ENCODE measurements at places on chromosomes 5 and 9.

DNA sequence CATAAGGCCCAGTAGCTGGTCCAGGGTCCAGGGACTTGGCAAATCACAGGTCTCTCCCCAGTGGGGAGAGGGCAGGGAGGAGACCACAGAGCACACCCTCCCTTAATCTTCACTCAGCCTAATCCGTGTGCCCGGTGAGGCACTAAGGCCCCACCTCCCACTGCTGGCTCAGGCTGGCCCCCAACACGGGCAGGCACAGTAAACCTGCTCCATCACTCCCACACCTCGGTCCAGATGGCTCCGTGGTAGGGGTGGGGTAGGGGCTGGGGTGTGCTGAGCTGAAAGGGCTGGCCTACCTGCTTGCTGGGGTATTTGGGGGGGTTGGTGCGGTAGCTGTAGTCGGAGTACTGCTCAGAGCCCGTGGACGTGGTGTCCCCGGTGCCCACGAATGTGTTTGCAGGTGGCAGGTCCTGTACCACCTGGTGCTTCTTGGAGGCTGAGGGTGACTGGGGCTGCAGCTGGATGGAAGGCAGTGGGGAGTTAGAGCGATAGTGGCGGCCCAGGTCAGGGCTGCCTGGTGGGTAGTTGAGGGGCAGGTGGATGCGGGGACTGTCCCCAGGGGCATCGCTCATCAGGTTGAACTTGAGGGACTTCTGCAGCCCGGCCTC, 15.2 kb downstream of the PCDH1 start:
- DNase-seq, result no peak

DNA sequence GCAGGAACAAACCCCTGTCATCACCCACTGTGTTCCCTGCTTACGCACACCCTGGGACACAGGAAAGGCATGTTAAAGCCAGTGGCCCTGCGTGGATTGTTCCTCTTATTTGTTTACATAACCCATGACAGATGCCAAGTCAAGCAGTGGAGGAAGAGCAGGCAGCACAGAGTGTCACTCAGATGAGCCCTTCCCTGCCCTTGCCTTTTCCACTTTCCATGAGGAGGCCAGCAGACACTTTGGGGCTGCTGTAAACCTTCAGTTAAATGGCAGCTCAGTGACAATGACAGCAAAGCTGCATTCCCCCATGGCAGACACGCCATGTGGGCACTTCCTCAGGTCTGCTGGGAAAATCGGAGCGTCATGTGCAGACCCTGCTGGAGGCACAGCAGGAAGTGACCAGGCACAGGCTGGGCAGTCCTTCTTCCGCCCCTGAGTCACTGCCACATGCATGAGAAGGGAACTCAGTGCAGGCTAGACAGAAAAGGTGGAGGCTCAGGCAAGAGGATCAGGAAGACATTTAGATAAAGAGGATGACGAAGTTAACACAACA, 216.8 kb upstream of the PIK3R1 start:
- DNase-seq, result no peak

GRCh38 chr5:55900068-55900467, 48.9 kb downstream of the IL31RA start:
- no peak for DNase-seq

DNA sequence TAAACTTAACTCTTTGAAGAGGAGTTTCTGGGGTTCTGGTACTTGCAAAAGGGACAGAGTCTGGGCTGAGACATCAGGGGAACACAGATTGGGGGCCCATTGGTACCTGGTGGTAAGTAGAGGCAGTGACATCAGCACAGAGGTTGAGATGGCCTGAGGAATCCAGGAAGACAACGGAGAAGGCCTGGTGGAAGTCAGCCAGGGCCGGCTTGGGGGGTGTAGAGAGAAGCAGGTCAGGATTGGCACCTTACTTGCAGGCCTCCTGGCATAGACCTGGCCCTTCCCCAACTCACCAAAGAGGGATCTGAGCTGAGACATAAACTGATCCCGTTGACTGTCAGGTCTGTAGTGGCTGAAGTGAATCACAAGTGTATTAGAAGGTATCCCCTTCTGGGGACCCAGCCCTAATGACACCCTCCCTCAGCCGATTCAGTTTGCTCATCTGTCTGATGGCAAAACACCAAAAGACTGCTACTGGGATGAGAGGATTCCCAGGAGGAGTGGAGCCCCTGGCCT, 5.5 kb downstream of the NOL6 start:
- DNase-seq, result no peak

GRCh38 chr9:125990793-125991220, 243.6 kb downstream of the PBX3 start:
- no peak for DNase-seq

- DNase-seq, result no peak
Measured at GRCh38 chr5:36691696-36692371, 85.4 kb downstream of the SLC1A3 start.

GRCh38 chr9:78074385-78075291, 43.0 kb upstream of the GNAQ start:
- no peak for DNase-seq

DNA sequence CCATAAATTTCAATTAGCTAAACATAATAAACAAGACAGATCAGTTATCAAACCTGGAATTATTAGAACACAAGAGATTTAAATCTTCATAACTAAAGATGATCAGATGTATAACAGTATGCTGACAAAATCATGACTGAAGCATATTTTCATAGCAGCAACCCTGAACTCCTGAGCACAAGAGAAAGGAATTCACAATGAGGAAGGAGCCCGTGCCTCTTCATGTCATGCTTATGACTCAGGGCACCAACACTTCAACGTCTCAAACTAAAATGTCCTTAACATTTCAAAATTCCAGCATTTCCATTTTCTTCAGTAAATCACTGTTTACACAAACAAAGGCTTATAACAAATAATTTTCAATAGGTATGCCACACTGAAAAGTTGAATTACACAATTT, 6.7 kb downstream of the AP3B1 start:
- DNase-seq, result peak; percentile 72

- no peak for DNase-seq
Measured at GRCh38 chr5:139924294-139925215, 118.5 kb downstream of the NRG2 start.

DNA sequence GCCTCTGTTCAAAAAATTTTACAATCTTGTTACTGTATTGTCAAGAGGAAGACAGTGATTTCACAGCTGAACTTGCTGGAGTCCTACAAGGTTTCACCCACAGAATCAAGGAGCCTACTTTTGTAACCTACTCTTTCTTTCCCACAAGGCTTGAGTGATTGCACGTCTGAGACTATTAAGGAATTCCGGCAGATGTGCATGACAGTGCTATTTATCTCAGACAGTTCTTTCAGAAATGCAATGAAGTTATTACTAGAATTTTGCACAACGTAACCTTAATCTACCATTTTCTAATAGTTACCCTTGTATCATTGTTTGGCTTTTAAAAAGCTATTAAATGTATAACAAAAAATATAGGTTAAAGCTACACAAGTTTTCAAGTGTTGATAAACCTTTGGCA, 400.1 kb downstream of the PTPRD start:
- DNase-seq, result no peak

DNA sequence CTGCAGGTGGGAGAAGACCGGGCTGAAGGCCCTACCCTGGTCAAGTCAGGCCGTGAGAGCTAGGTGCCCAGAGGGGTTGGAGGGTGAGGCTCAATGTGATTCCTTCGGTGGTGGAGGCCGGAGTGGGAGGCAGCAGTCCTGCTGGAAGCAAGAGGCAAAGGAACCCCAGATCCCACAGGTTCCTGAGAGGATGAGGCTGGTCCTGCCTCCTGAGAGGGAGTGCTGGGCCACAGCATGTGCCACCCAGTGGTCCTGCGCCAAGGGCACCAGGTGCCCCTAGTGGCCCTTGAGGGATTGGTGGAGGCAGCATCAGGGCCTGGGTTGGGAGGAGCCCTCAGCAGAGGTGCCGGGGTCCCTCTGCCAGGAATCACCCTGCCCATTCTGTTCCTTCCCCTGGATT, 59.1 kb downstream of the BARX1 start:
- no peak for DNase-seq

DNA sequence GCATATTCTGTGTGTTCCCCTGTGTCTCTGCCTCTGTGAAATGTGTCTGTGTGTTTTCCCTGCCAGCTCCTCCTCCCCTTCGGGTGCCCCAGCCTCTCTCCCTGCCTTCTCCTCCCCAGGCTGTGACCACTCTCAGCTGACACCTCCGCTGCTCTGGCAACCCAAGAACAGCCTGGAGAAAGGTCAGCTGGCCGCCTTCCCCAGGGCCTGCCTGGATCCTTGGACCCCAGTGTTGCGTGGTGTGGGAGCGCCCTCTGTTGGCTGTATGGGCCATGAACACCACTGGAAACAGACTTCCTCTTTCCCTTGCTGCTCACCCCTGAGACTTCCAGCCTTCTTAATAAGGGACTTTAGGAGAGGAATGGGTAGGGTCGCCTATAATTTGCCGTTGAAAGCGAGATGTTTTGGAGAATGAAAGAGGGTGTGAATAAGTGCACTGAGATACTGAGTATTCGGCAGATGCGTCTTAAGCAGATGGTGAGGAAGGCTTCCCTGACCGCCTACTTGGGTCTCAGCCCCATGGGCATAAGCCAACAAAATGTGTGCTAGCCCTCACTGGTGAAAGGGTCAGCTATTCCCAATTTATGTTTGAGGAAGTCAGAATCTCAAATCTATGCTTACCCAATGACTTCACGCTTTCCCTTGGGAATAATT, 114.9 kb upstream of the TRIM32 start:
- peak; percentile 72 for DNase-seq

GRCh38 chr5:142197098-142197497, 88.5 kb downstream of the NDFIP1 start:
- no peak for DNase-seq

GRCh38 chr9:98442114-98442513, 186.7 kb upstream of the TBC1D2 start:
- DNase-seq, result no peak

DNA sequence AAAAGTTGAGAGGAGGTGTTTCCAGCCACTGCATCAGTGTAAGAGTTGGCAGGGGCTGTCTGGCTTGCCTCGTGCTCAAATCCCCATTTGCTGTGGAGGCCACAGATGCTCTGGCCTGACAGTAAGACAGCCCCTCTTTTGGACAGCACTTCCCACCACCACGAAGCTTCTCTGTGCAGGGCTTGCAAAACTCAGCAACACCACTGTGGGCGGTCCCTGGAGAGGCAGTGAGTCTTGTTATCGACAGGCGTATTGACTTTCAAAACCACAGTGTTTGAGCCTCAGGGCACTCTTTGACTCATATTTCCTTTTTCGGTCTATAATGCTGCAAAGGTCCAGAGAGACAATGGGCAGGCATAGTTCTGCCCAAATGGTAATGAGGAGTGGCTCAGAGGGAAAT, 539.5 kb downstream of the EBF1 start:
- no peak for DNase-seq

GRCh38 chr5:102600964-102601363, 102.2 kb upstream of the SLCO6A1 start:
- peak; percentile 70 for DNase-seq

DNA sequence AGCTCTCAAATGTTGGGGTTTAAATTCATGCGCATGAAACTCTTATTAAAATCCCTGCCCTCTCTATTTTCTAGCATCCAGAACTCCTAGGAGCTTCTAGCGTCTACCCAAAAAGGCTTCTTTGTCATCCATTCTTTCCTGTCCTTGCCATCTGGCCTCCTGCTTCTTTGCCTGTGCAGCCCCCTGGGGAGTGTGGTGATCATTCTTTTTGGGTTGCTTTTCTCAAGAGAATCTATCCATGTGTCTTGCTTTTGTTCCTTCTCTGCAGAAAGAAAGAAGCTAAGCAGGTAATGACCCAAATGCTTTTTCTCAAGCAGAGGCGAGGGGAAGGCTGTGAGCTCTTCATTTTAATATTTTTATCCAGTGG, 26.6 kb downstream of the SKP2 start:
- no peak for DNase-seq

DNA sequence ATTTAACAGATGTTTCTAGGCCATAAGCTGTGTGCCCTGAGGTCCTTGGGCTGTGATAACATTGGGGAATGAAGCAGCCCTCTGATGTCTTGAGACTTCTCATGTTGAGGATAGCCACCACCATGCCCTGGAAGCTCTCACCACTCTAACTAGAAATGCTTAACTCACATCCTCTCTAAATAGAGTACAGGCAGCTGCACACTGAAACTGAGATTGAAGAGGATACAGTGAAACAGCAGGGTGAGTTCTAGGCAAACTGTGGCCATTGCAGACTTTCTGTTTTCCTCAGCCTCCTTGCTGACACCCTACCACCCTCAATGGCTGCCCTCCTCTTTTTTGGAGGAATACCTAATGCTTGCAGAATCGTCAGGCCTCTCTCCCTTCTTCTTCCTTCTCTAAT, 22.4 kb downstream of the UTP15 start:
- no peak for DNase-seq

GRCh38 chr9:114259798-114260523, 62.9 kb upstream of the ORM1 start:
- DNase-seq, result no peak

DNA sequence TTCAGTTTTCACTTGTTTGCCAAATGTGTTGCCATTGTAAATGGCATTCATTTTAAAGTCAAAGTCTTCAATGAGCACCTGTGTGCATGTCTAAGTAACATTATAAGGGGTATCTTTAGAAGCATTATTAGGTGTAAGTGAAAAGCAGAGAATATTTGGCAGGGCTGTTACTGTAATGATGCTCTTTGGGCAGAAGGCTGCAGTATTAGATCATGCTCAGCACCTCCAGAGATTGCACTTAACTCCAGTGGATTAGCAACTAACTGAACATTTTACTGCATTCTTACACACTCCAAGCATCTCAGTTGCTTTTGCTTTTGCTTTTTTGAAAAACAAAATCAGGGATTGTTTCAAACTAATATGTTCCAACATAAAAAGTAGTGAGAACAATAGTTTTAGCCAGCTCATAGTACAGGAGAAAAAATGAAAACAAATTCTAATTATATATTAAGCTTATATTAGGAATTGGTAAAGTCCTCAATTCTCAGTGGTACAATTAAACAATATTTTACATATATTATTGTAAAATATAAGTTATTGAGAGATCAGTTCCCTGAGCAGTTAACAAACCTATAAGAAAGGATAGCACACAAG, 1740.9 kb upstream of the CDH9 start:
- no peak for DNase-seq

- DNase-seq, result no peak
Measured at GRCh38 chr5:66138637-66139317, 5.3 kb upstream of the SREK1 start.

- DNase-seq, result no peak
Measured at GRCh38 chr9:99660191-99660636, 161.5 kb upstream of the NR4A3 start.

DNA sequence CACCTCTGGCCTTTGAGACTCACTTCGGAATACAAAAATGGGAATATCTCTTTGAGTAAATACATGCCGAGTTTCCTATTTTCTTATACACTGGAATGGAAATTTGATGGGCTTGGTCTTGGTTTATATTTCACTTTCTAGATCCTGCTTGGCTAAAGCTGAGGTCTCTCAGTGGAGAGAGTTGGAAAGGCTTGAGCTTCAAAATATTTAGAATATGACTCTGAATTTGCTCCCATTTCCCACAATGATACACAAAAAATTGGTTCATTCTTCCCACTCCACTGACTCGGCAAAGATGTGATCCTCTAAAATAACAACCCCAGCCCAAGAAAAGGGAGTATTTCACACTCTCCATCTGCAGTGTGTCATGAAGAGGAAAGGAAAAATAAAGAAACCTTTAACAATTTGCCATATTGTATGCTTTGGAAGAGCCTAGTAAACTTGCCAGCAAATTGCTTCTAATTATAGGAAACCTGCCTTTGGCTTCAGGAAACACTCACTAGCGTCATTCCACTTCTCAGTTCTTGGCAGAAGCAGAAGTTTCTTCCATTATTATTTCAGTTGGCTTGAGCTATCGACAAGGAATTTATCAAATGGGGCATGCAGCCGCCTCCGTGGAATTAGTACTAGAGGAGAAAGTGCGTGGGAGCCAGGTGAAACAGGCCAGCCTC, 302.9 kb downstream of the NSG2 start:
- no peak for DNase-seq

Data from renal cortical epithelial cell (primary cell).